ENCODE measurements at places on chromosomes 7 and 10. TPM values are rescaled to one million over a fixed set of nuclear protein-coding genes. Genes with fewer than 3 reads are reported as not detected.

GDF10 gene
- 2.6 TPM for total RNA-seq

GRCh38 chr10:48658243-48658974 lies 26.3 kb upstream of the WDFY4 start:
- DNase-seq, result peak; percentile 88

DNA sequence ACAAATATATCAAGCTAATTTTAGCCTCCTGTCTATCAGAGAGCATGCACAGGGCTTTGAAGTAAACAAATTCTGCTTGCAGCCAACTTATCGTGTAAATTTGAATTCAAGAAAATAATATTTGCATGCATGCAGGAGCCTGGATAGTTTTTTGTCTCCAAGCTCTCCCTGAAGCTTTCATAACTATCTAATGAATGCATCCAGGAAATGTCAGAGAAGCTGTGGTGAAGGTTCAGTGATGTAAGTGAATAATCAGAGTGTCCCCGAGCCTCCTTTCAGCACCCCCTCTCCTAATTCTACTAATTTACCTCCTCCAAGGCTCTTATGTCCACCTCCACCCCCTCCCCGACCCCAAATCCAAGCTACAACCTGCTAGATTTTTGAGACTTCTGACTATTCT lies 172.0 kb upstream of the ZNF32 start:
- DNase-seq, result no peak

DNA sequence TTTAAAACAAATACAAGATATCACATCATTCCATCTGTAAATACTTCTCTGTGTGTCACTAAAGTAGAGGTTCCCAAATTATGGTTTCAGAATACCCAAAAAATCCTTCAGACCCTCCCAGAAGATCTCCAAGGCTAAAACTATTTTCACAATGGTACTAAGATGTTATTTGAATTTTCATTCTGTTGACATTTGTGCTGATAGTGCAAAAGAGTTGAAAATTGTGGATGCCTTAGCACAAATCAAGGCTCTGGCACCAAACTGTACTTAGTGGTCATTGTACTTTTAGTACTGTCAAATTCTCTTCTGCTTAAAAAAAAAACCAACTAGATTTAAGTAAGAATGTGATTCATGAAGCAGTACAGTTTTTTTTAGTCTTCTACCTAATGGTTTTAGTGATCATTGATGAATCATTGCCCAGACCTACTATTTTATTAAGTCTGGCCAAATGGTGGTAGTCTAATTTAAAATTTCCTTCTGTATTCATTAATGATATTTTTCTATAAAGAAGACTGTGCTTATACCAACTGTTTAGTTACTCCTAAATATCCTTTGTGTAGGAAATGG lies 50.5 kb downstream of the TPST1 start:
- no peak for DNase-seq

SPDYE1 gene
- not detected for total RNA-seq

DNA sequence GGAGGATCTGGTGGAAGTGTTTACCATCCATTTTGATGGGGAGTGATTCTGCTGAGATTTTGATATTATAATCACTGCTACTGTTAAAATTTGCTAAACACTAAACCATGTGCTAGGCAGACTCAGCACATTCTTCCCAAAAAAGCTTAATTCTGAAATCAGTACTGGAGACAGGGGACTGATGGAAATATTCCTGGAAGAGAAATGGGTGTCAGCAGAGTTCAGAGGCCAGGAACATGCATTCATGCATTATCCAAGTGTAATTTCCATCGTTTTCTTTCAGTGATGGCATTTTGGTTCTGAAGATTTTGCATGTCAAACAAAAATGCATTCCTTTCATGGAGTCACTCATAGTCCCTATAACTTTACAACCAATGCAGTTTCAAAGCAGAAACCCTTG lies 79.0 kb downstream of the CDCA7L start:
- no peak for DNase-seq

- DNase-seq, result peak; percentile 72
Measured at GRCh38 chr7:121366852-121367431, 29.2 kb downstream of the FAM3C start.

- no peak for DNase-seq
Measured at GRCh38 chr7:95478272-95479037, 7.3 kb upstream of the ASB4 start.

DNA sequence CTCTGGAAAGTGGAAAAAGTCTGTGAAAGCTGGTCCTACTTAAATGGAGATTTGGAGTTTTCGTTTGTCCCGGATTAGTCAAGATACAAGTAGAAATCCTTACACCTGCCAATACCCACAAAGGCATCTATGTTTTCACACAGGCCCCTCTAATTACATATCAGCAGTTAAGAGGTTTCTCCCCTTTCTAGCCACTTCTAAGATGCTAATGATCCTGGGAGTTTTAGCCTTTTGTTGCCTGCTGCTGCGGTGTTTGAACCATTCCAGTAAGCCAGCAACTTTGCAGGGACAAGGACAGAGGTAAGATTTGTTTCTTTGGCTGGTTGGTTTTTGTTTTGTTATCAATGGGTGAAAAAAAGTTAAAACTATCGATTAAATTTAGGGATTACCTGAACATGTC lies 5.8 kb upstream of the C1QL3 start:
- DNase-seq, result no peak

DNA sequence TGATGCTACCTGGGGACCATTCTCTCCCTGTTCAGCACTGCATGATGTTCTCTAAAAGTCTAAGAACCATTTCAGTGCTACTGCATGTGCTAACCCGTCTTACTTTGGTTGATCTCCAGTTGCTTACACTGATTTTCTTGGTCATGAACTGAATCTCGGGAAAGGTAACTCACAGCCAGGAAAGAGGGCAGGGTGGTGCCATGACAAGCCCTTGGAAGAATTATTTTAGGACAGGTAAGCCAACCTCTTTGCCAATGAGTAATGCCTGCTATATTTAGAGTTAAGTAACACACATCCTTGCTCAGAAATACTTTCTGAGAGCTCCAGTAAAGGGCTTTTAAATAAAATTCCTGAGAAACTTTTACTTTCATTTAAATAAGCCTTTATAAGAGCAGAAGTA lies 126.7 kb downstream of the ARL4A start:
- no peak for DNase-seq

DNA sequence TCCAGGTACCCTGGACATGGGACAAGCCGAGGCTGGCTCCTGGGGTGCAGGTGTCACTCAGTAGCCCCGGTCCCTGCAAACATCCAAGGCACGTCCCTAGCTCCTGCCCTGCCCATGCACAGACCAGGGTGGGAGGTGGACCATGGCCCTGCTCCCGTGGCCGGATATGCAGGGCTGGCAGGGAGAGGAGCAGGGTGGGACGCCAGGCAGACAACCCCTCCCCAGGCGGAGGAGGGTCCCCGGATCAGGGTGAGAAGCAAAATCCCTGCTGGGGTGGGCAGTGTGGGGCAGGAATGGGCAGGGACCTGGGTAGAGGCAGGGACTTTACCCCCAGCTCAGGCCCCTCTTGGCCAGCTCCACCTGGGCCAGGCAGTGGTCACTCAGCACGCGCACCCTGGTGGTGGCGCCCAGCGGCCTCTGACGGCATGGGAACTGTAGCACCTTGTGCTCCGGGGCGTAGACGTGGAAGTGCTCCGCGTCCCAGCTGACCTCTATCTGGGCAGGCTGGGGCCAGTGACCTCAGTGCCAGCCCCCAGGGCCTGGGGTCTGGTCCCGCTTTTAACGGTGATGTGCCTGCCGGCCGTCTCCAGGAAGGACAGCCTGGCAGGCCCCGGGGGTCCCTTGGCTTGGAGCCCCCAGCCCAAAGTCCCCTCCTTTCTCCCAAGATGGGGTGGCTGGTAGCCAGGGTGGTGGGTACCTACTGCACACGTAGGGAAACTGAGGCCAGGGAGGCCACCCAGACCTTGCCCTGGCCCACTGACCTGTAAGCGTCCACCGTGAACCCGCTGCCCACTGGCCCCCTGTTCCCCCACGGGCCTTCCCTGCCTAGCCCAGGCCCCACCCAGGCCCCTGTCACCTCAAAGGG lies 1.2 kb downstream of the GRIFIN start:
- no peak for DNase-seq

OGDHL gene
- not detected for total RNA-seq

DNA sequence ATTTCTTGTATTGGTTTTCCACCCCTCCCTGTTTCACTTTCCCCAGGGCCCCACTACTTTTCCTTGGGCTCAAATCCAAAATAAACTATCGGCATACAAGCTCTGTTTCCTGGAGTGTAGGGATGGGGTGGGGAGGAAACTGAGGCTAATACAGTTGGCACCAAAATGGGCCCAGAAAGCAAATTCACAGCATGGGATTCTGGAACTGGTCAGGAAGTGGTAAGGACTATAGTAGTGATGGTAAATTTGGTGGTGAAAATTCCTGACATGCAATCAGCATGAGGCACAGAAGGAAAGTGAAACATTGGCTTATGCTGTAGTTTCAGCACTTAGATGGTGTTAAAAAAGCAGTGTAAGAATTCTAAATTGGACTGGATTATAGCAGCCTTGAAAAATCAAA lies 8.7 kb upstream of the SAMD9L start:
- no peak for DNase-seq

GRCh38 chr10:129933456-129934092 lies 30.5 kb downstream of the EBF3 start:
- no peak for DNase-seq

DNA sequence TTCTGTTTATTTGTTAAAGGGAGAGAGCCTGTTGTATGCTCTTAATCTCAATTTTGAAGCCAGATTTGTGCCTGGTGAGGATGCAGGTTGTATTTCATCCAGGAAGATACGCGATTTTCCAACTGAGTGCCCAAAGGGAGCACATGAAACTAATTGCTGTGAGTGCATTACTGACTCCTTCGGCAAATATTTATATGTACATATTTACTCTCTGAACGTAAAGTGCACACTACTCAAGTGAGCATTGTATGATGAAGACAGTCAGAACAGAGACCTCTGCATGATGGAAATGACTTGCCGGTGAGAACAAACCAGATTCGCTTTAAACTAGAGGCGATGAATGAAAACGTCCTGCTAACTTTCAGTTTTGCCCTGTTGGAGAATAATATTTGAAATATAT lies 130.1 kb downstream of the MALRD1 start:
- peak; percentile 11 for DNase-seq

GRCh38 chr7:70571403-70571934 lies 560.5 kb upstream of the GALNT17 start:
- DNase-seq, result peak; percentile 85

MRC1 gene
- 4.9 TPM for total RNA-seq

KCP gene
- total RNA-seq, result not detected

DNA sequence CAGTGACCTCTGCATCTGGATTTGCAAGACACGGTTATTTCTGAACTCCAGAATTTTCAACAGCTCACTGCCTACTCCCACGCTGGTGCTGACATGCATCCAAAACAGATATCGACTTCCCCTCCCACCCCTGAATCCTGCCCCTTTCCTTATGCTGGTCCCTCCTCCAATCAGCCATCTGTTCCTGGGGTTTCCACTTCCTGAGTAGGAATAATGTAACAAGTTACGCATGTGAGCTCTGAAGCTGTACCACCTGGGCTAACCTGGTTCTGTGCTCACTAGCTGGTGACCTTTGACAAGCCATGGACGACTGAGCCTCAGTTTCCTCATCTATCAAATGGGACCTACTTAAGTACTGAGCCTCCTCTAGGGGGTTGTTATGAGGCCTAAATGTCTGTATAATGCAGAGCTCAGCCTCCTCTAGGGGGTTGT lies 1.7 kb upstream of the NCAPG2 start:
- no peak for DNase-seq

DNA sequence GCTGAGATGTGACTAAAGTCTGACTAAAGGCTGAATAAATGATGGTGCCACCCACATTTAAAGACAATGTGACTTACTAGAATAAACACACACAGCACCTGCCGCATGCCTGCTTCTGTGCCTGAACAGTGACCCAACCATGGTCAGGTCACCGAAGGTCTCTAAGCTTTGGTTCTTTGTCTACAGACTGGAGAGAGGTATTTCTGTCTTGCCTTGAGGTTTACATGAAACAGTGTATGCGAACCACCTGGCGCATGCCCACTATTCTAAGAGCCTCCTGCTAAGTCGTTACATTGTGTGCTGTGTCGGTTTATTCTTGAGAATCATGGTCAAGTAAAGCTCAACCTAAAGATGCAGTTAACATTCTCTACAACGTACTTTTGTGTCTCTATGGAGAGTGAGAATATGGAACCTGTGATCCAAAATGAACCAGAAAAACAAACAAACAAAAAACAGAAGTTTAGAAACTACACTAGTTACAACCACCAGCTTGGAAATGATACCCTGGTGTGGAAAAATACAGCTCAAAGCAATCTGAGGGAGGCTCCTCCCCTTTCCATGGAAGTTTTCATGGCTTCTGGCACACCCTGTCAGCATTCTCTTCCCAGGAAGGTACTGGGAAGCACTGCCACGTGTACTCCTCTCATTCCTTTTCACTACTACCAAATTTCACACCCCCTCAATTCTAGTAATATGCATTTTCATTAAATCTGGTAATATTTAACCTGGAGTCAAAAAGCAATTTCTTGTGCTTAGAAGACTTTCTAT lies 40.0 kb downstream of the VOPP1 start:
- DNase-seq, result no peak

GRCh38 chr10:69418052-69418752 lies 1.5 kb upstream of the TACR2 start:
- DNase-seq, result no peak

DNA sequence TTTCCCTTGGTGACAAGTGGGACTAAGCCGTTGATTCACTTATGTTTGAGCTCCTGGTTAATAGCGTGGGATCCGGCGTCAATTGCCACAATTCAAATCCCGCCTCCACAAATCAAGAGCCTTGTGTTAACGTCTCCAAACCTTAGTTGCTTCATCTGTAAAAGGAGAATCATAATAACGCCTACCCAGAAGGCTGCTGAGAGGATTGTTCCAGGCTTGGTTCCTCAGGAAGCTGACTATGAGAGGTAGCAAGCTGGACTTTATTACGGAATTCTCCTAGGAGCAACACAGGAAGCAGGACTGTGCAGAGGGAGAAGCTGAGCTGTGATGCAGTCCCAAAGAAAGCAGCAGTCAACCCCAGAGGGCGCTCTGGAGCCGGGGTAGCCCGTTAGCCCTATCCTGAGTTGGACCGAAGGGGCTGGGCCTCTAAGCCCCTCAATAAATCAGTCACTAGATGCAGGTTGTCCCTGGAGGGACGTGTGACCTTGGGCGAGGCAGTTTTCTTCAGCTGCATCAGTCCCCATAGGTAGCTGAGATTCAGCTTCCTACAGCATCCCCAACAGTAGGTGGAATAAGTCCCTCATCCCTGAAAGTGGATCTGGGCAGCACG lies 6.9 kb upstream of the BAG3 start:
- DNase-seq, result no peak

- no peak for DNase-seq
Measured at GRCh38 chr10:33224251-33224965, 110.1 kb downstream of the NRP1 start.

TRA2A gene
- total RNA-seq, result 27.2 TPM

- DNase-seq, result no peak
Measured at GRCh38 chr7:10939237-10939910, 34.3 kb upstream of the PHF14 start.

SLC13A1 gene
- 0.18 TPM for total RNA-seq

DNA sequence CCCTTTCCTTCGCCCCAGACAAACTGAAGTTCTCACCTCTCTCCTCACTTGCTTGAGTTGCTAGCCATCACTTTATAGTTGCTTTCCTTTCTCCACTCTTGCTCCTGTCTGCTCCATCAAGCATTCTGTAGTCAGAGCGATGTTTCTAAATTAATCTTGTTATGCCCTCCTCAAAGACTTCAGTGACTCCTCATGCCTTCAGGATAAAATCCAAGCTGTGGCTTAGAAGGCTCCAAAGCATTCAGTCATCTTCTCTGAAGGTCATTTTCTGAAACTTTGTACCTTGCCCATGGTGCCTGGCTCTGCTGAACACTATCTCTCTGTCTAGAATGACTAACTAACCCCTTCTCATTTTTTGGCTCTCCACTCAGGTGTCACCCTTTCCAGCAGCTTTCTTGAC lies 222.4 kb upstream of the GRB10 start:
- no peak for DNase-seq

NUP42 gene
- total RNA-seq, result 17.9 TPM

- DNase-seq, result no peak
Measured at GRCh38 chr10:130761788-130762301, 549.7 kb downstream of the TCERG1L start.

Measured in stomach (tissue), 19 donors.